ENCODE measurements at places on chromosomes 3 and 15.

DNA sequence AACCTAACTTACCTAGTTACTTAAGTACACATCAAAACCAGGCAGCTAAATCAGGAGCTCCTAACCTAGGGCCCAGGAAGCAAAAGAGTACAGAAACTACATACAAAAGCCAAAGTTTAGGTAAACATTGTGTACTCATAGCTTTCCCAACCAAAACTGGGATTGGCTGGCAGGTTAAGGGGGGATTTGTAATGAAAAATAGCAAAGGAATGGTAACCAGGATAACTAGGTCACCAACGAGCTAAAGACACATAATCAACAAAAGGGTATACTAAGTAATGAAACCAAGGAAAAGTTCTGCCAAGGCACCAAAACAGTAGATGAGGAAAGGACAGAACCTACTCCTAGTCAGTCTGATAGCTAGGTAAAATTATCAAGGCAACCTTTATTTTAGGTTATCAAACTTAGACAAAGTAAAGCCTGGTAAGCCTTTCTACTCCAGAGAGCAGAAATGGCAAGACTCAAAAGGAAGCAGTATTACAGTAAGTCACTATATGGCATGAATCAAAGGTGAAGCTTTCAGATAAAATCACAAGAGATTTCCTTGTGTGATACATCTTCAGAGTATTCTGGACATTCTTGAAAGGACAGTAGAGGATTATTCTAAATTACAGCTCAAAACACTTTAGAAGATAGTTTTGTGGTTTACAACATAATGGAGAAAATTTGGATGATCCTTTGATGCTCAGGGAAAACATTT is 10.2 kb downstream of the TRA2B start:
- no peak for DNase-seq

- DNase-seq, result no peak
These were observed 7.0 kb upstream of the RNF111 start for GRCh38 chr15:58980351-58980939.

DNA sequence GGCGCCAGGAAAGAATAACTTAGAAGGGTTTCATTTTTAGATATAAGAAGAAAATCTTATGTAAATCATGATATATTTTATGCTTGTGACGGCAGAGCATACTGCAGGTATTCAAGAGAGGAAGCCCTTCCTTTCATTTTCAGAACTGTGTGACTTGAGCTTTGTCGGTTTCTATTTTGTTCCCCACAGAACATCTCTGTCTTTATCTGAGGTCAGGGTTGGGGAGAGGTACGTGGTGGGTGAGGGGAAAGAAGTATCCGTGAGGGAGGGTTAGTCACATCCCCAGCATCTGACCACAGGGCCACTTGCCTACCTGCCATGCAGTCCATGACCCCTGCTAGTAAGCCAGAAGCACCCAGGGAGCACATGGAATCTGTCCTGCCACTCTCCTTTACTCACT is 126.5 kb downstream of the DGKG start:
- DNase-seq, result no peak

GRCh38 chr3:169456900-169457299 is 206.6 kb downstream of the MECOM start:
- DNase-seq, result no peak

GRCh38 chr3:170876537-170876936 is 6.5 kb upstream of the RPL22L1 start:
- DNase-seq, result no peak

- DNase-seq, result peak; percentile 76
These were observed 54.4 kb upstream of the TLE3 start for GRCh38 chr15:70152070-70152480.

DNA sequence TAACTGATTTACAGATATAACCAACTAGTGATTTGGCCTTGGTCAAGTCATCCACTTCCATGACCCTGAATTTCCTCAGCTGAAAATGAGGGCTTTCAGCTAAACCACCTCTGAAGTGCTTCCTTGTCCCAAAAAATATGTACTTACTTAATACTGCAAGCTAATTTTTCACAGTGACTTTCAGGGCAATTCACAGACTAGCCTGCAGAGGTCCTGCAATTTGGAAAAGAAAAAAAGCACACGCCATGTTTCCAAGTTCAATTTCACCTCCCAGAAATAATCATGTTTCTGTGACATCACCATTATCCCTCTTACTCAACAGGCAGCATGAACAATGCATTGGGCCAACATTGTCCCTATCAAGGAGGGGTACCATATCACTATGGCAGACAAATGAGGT is 218.2 kb downstream of the SHOX2 start:
- DNase-seq, result no peak

DNA sequence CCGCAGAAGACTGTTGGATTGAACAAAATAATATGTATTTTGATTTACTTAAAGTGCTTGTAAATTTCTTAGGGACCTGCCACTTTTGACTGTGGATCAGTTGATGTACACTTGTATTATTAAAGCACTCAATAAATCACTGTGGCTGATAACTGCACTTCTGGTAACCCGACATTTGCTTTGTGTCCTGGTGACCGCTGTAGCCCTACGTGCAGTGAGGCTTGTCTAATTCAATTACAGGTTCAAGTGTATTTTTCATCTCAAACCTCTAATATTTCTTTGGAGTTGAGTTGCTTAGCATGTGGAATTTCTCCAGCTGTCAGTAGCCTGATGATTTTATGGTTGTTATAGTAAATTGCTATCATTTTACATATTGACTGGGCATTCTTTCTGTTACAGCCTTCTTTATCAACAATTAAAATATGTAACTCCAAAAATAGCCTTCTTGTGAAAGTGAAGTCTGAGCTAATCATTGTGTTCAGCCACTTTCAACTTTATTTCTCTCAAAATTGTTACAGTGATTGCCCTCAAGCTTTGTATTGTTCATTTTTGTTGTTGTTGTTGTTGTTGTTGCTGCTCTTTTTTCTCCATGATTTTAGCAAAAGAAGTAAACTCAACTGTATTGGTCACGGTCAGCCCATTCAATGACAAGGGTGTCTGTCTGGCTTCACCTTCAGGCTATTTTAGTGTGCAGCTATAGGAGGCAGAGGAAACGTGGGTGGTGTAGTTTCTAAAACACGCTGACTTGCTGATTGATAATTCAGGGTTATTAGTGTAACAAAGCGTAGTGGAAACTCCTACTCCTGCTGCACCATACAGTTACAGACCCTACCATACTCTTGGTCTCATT is 215.1 kb upstream of the UBE2E1 start:
- no peak for DNase-seq

DNA sequence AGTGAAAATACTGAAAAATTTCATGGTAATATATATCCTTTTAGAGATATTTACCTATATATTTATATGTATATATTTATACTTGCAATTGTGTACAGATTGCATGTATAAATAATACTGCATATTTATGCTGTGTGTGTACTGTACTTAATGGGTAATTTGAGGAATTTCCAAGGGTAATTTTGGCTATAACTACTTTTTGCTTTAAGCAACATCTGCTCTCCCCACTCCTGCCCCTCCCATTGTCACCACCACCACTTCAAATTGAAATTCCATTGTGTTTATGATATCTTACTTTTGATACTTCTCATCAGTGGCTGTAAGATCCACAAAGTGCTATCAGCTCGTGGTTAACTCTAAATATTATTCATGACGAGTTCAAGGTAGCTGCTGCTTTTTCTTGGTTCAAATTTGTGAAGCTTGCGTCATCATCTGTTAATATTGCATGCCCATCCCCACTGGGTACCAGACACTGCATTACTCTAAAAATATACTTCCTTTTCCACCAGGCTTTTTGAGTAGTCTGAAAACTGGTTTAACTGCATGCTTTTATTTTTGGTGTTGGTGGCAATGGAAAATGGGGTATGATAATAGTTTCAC is 91.7 kb upstream of the MITF start:
- no peak for DNase-seq

DNA sequence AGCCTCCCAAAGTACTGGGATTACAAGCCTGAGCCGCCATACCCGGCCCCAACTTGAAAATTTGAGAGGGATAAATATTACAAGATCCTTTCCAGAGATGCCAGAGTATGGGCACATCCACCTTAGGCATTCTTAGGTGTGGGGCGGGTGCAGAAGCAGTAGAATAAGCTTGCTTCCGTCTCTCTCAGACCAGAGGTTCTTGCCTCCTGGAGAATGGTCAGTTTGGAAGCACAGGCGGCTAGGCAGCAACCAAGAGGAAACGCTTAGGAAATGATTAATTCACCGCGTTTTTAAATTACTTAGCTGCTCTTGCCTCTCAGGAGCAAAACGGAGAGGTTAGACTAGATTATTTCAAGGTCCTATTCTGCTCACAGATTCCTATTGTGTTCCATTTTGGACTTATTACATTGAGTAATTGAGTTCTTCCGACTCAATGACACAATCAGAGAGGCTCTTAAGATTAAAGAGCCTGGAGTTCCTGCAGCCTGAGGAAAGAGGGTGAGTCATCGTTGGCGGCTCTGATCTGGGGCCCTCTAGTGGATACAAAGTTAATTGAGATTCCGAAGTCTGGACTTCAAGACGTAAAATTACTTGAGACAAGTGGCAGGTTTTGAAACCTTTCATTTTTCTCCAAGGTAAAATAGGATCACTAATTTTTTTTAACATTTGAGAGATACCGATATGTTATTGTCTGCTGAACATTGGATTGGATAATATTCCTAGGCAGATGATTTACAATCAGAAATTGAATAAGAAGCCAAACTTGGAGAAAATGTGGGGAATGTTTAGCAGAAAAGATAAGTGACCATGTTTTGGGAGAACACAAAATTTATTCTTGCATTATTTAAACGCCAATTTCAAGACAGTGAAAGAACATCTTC is 5.8 kb upstream of the TOPAZ1 start:
- DNase-seq, result peak; percentile 64

DNA sequence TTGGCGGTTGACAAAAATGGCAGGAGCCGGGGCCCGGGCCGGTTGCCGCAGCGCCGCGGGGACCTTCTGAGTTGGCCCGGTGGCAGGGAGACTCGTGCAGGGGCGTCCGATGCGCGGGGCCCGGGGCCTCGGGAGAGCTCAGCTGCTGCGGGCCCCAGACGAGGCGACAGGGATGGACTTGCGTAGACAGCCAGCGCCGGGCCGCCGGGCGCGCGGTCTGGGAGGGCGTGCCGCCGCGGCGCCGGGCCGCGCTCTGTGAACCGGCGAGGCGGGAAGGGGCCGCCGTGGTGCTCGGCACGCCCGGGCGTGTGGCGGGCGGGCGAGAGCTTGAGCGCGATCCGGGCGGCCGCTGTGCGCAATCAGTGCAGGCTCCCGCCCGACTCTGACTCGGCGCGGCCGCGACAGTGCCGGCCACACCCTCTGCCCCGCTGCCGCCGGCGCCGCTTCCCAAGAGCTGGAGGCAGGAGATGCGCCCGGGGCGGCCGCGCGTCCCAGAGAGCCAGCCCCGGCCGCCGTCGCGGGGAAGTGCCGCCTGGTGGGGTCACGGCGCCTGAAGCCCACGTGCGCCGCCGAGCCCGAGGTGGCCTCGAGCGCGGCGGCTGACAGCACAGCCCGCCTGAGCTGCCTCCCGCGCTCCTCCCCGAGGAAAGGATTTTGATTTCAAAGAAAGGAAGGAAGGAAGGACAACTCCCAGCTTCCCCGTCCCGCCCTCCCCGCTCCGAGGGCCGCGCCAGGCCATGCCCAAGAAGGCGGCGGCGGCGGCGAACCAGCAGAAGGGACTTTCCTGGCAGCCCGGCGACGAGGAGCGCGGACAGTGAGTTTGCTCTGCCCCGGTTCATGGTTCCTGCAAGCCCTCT is 657 bp downstream of the TLNRD1 start:
- DNase-seq, result no peak

- no peak for DNase-seq
These were observed 6.6 kb downstream of the MAP2K5 start for GRCh38 chr15:67548862-67549651.

DNA sequence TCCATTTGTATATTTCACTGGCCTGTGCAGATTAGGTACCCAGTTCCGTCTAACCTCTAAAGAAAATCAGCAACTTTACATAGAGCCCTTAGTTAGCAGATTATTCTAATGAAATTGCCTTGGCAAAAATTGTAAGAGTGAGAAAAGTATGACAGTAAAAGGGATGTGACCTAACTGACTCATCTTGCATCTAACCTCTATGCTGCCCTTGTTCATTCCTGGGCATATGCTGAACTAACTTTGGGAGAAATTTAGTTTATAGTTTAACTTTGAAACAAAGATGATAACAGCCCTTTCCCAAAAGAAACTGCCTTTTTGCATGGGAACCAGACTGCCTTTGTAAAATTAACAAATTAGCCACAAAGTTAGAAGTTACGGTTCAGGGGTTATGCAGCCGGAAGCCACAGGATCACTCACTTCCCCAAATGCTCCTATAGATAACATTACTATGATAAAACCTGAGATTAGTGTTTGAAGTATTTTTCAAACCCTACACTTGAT is 839.8 kb upstream of the ALCAM start:
- no peak for DNase-seq

DNA sequence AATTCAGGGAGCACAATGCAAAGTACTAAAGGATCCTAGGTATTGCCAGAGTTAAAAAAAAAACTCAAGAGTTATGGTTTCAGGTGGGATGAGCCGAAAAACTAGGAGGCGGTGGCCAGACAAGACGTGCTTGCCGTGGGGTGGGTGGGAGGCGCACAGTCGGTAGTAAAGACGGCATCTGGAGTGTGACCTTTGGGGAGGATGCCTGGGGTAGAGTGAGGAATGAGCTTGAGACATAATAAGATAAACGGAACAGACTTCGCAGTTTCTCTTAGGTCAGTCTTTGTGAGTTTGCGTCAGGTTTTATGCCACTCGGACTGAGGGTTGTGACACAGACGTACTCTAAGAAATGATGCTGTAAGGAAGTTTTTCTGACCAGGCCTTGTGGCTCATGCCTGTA is 139.6 kb downstream of the LRRK1 start:
- no peak for DNase-seq

GRCh38 chr3:129822679-129823078 is 70.8 kb downstream of the TMCC1 start:
- DNase-seq, result no peak

GRCh38 chr3:78742491-78742890 is 1025.3 kb downstream of the ROBO1 start:
- no peak for DNase-seq

GRCh38 chr3:24128199-24129005 is 183.3 kb downstream of the NR1D2 start:
- DNase-seq, result no peak

DNA sequence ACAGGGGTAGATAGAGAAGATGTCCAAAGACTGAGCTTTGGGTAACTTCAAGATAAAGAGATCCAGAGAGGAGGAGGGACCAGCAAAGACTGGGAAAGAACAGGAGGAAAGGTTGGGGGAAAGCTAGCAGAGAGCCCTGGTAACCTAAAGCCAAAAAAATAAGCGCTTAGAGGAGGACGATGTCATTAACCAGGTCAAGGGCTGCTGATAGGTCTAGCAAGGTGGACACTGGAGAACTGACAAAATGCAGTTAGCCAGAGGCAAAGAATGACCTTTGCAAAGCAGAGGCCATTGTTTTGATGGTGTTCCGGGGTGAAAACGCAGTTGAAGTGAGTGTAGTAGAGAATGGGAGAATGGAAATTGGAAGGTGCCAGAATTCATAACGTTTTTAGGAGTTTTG is 39.7 kb downstream of the FAM43A start:
- DNase-seq, result no peak
